ENCODE measurements at places on chromosomes 16 and 17.

- H3K4me1 ChIP-seq = peaks cover 38% of the 10 kb centered on the region
- H3K36me3 ChIP-seq = peaks cover 2% of the 10 kb centered on the region
- peak; percentile 49 for DNase-seq
- H3K27me3 ChIP-seq = no peaks in the 10 kb centered on the region
- H3K27ac ChIP-seq = peak overlapping the region; percentile 67
- no peak overlapping the region for H3K4me3 ChIP-seq
Measured at GRCh38 chr17:17088541-17089525, 46.6 kb downstream of the MPRIP start.

- no peak overlapping the region for H3K27ac ChIP-seq
- H3K4me1 ChIP-seq = no peaks in the 10 kb centered on the region
Measured at GRCh38 chr16:12235110-12235509, 258.6 kb downstream of the SNX29 start.

- no peaks in the 10 kb centered on the region for H3K27me3 ChIP-seq
- peak; percentile 8 for DNase-seq
- peaks cover 10% of the 10 kb centered on the region for H3K36me3 ChIP-seq
- peaks cover 18% of the 10 kb centered on the region for H3K4me1 ChIP-seq
Measured at GRCh38 chr17:58318065-58318481, 10.5 kb downstream of the TSPOAP1 start.

DNA sequence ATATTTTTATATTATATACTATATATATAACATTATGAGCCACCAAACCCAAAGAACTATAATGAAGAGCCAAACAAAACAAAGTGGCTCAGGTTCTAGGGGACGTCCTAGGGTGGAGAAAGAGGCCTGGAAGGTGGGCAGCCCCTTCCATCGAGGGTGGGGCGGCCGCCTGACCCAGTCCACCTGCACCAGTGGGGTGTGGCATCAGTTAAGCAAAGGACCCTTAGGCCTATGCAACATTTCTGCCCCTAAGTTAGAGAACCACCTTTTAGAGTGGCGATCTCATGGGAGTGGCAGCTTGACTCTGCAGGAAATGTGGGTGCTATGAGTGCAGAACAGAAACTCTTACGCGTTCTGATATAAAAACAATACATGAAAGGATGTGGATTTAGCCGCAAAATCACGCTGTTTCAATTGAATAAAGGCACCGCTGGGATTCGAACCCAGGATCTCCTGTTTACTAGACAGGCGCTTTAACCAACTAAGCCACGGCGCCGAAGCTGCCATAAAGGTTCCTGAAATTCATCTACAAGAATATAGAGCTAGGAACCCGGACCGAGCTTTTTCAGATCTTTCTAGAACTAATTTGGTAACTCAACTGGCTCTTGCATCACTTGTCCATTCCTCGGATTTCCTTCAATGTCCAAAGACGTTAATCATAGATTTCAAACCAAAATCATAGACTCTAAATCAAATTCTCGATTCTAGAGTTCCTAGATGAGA is 15.6 kb upstream of the AURKB start:
- peaks cover 38% of the 10 kb centered on the region for H3K4me1 ChIP-seq
- peak overlapping the region; percentile 81 for H3K27ac ChIP-seq
- H3K4me3 ChIP-seq = peak overlapping the region; percentile 24
- H3K27me3 ChIP-seq = peaks cover 10% of the 10 kb centered on the region
- peak; percentile 86 for DNase-seq

DNA sequence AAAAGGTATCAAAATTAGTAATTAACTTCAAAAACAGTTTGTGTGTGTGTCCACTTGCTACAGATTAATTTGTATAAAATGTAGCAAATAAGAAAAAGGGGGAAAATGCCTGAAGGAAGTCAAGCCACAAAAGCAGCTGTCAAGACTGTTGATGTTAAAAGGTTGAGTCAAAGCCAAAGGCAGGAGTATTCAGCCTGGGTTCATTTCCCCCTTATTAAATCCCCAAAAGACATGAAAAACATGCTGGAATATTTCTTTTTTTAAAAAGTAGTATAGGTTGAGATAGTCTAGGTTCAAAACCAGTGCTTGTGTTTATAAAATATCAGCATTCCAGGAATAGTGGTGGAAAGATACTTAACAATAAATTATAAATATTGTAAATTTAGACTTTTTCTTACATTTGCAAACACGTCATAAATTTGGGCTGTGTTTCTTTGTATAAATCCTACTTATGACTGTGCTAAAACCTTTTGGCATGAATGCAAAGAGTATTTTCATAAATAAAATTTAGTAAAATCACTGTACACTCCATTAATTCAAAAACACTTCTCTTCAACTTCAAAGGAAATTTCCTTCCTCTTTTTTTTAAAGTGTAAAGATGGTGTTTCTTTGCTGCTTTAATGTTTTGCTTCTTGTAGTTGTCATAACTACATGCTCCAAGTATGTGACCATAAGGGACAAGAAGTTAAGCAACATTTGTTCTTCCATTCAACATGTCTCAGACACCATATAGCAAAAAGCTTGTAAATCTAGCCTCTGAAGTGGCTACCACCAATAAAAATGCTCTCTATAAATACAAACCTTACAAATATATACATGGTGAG is 72.0 kb downstream of the SKAP1 start:
- peaks cover 4% of the 10 kb centered on the region for H3K4me1 ChIP-seq
- H3K36me3 ChIP-seq = no peaks in the 10 kb centered on the region
- no peaks in the 10 kb centered on the region for H3K27me3 ChIP-seq
- no peak overlapping the region for H3K27ac ChIP-seq

- no peak overlapping the region for H3K27ac ChIP-seq
- H3K36me3 ChIP-seq = no peaks in the 10 kb centered on the region
- DNase-seq = no peak
- no peaks in the 10 kb centered on the region for H3K4me1 ChIP-seq
Measured at GRCh38 chr16:69483611-69484010, 59.2 kb downstream of the CYB5B start.

DNA sequence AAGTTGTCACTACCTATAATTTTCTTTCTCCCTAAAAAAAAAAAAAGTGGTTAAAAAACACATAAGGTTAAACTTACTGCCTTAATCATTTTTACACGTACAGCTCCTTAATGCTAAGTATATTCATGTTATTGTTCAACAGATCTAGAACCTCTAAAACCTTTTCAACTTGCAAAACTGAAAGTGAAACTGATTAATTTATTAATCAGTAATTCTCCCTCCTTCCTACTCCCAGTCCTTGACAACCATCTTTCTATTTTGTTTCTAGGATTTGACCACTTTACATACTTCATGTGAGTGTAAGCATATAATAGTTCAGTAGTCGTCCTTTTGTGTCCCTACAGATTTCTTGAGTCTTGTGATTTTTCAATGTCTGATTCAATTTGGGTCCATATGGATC is 251.4 kb upstream of the KIF2B start:
- H3K27ac ChIP-seq = no peak overlapping the region
- H3K4me1 ChIP-seq = peaks cover 2% of the 10 kb centered on the region
- H3K27me3 ChIP-seq = no peaks in the 10 kb centered on the region
- DNase-seq = no peak
- H3K4me3 ChIP-seq = no peak overlapping the region

DNA sequence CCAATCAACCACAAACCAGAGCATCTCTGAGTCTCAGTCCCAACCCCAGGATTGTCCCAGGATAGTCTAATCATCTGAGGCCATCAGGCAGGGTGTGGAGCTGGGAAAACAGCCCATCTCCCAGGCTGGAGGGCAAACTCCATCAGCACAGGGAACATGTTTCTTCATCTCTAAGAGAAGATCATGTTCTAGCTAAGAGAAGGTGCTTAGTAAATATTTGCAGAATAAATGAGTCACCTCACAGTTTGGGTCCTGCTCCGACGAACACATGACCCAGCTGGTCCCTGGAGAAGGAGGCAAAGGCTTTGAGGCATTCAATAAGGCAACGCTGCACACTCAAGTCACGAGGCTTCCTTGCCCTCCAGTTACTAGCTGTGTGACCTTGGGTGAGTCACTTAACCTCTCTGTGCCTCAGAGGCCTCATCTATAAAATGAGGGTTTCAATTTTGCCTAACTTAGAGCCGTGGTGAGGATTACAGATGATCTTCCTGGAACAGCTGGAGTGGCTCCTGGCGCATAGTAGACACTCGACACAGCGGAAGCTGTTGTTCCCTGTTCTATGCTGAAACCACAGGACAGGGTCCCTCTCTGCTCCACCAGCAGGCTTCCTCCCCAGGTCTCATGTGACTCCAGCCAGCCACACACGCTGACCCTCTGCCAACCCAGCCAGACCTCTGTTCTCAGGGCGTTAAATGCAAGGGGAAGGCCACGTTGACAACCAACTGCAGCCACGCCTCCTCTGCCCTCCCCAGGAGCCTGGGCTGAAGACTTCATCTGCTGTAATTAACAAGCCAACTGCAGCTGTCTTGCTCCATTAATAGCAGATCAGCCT is 10.3 kb upstream of the RPL38 start:
- no peak for DNase-seq
- H3K36me3 ChIP-seq = no peaks in the 10 kb centered on the region
- no peak overlapping the region for H3K27ac ChIP-seq
- no peak overlapping the region for H3K4me3 ChIP-seq
- H3K27me3 ChIP-seq = peaks cover 24% of the 10 kb centered on the region

GRCh38 chr17:76270127-76270592 is 5.0 kb downstream of the UBALD2 start:
- H3K27ac ChIP-seq = peak overlapping the region; percentile 98
- peaks cover 57% of the 10 kb centered on the region for H3K36me3 ChIP-seq
- H3K27me3 ChIP-seq = no peaks in the 10 kb centered on the region
- DNase-seq = peak; percentile 40

DNA sequence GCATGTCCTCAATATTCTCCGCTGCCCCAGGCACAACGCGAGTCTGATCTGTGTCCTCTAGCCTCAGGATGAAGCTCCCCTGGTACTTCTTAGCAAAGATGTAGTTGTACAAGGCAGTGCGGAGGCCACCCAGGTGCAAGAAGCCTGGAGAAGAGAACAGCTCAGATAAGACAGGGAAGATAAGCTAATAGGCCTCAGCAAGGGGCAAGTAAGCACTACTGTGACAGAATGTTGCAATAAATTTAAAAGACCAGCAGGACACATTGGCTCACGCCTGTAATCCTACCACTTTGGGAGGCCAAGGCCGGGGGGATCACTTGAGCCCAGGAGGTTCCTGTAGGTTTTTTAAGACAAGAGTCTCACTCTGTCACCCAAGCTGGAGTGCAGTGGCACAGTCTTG is 5.0 kb downstream of the EARS2 start:
- H3K27ac ChIP-seq = no peak overlapping the region
- H3K36me3 ChIP-seq = peaks cover 21% of the 10 kb centered on the region
- no peaks in the 10 kb centered on the region for H3K27me3 ChIP-seq
- no peak overlapping the region for H3K4me3 ChIP-seq

Measured in activated CD4-positive, alpha-beta memory T cell treated with anti-CD3 and anti-CD28 coated beads for 36 hours (primary cell).